ENCODE measurements at places on chromosomes 12 and 14.
A peak's percentile ranks its signal among the peaks of the same experiment; 100 is the strongest.

DNA sequence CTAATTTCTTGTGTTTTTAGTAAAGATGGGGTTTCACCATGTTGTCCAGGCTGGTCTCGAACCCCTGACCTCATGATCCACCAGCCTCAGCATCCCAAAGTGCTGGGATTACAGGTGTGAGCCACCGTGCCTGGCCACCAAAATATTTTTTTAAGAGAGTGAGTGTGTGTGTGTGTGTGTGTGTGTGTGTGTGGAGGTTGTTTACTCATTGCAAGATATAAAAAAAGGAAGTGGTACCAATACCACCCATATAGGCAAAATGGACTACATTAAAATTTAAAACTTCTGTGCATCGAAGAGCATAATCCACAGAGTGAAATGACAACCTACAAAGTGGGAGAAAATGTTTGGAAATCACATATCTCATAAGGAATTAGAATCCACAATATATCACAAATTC is 15.5 kb upstream of the CLEC2A start:
- DNase-seq: no peak

DNA sequence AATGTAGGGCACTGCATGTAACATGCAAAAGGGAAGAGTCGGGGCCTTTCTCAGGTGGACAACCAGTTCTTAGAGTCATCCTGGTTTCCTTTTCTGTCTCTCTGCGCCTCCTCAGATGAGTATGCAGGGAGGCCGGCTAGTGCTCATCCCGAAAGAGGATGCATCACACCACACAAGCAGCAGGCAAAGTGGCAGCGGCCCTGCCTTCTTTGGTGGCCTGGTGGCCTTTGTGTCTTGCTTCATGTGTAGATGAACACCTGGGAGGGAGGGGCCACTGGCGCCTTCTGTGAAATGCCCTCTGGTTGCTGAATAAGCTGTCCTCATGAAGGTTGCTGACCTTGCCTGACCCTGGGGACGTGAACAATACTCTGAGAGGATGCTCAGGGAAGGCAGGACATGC is 18.0 kb downstream of the SLC24A4 start:
- no peak for DNase-seq

- DNase-seq: no peak
Observed at GRCh38 chr12:63922474-63922873, 78.0 kb downstream of the SRGAP1 start.

GRCh38 chr14:78023112-78023511 is 147.1 kb upstream of the NRXN3 start:
- DNase-seq: no peak

- DNase-seq: no peak
Observed at GRCh38 chr14:86782092-86782580, 1210.8 kb downstream of the GALC start.

DNA sequence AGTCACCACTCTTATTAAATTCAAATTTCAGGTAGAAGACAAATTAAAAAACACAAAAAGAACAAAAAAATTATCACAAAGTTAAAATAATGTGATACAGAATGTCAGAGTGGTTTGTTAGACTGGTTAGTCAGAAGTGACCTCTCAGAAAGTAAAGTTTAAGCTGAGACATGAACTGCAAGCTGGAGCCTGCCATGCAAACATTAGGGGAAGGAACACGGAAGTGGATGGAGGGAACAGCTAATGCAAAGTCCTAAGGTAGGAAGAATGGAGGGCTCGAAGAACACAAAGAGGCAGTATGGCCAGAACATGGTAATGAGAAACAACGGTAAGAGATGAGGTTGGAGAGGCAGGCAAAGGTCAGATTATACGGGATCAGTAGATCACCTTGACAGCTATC is 41.7 kb downstream of the WDHD1 start:
- no peak for DNase-seq

- no peak for DNase-seq
Observed at GRCh38 chr12:89325495-89325894, 26.8 kb downstream of the DUSP6 start.

DNA sequence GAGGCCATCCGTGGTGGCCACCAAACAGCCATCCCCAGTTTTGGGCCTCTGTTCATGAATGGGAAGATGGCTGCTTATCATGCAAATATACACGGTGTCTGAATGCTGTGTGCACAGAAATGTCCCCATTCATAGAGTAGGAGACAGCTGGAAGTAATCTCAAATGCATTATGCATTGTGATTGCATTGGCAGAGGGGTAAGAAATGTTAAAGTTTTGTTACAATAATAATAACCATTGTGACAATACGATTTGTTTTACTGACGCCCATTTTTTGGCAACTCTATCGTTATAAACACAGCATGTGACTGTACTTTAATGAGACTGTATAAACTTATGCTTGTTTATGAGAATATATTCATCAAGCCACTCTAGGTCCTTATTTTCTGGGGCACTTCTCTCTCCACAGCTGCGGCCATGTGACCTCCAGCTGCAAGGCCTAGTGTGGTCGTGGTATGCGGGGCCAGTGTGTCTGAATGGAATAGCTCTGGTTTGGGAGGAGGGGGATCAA is 474.3 kb downstream of the VRK1 start:
- no peak for DNase-seq

GRCh38 chr14:93103392-93104080 is 12.2 kb downstream of the ITPK1 start:
- no peak for DNase-seq

- no peak for DNase-seq
Observed at GRCh38 chr12:26389343-26389742, 194.0 kb downstream of the SSPN start.

- no peak for DNase-seq
Observed at GRCh38 chr12:122847921-122848421, 12.7 kb downstream of the HIP1R start.

GRCh38 chr12:72033991-72034390 is 95.3 kb downstream of the TPH2 start:
- DNase-seq: no peak

- no peak for DNase-seq
Observed at GRCh38 chr12:124440841-124441381, 126.5 kb downstream of the NCOR2 start.

DNA sequence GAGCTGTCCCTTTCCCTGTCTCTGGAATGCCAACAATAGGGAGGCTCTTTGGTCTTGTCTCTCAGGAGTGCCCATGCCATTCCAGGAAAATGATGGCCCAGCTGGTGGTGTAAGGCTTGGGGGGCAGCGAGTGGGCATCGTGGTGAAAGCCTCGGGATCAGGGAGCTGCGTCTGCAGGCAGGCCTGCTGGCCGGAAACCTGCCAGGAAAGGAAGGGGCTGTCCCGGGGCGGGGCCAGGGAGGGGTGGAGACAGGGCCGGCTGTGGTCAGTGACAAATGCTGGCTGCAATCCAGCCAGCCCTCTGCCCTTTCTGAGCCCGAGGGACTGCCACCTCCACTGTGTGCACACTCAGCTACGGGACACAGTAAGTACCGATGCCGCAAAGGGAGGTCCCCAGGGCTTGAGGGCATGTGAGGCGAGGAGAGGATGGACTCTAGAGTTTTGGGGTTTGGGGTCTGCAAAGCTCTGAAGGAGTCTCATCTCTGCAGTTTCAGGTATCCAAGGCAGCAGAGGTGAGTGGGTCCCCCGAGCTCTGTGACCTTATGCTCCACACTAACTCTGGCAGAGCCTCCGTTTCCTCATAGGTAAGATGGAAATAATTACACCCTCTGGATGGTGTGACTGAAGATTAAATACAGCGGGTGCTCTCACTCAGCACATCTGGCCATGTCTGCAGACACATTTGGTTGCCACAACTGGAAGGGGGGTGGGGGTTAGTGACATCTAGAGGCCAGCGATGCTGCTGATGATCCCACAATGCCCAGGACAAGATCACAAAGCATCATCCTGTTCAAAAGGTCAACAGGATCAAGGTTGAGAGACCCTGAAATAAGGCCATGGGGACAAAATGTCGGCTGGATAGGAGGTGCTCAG is at the start of gene SERPINA5:
Gene SERPINA5, plus strand, starts transcription at position 300 of the 873 bp plus-strand sequence. CDS start 5,937 bp downstream, outside the sequence.
- DNase-seq: no peak

GRCh38 chr14:55383541-55384140 is 28.0 kb downstream of the ATG14 start:
- no peak for DNase-seq

DNA sequence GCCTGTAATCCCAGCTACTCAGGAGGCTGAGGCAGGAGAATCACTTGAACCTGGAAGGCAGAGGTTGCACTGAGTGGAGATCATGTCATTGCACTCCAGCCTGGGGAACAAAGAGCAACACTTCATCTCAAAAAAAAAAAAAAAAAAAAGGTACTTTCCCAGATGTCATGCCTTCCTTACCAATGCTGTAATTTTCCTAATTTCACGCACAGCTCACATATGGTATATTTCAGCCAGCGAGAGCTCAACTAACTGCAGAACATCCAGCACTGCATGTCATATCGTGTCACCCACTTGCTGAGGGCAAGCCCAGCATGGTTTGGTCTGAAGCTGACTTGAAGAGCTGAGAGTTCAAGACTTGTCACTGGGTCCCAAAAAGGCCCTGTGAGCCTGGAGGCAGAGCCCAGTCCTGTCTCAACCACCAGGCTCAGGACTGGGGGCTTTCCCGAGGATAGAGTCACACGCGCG is 29.0 kb downstream of the NFKBIA start:
- DNase-seq: no peak

DNA sequence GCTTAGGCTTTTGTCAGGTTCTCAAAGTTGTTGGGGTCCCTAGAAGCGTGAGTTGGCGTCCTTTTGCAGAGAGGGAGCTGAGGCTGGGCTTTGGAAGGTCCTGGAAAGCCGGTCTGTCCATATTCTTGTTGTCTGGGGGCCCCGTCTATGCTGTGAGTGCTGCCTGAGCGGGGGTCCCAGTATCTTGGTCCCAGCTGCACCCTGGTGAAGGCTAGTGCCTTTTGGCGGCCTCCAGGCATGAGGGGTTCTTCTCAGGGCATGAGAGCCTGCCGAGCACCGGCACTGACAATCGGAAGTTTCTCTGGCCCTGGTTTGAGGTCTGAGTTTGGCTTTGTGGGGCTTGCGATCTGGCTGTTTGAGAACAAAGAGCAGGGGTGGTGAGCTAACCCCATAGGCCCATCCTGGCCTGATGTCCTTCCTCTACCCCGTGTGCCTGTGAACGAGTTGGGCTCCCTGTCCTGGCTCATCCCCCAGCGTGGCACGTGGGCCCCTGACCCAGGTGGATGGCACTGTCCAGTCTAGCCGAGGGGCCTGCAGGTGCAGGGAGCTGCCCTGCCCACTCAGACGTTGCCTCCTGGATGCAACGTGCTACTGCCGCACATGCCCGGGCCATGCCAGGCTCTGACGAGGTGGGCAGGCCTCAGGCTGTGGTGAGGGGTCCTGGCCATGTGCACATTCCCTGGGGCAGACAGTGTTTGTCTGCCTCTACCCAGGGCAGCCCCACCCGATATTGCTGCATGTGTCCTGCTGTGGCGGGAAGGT is 3.9 kb downstream of the CEP170B start:
- peak; percentile 4 for DNase-seq

GRCh38 chr14:59313144-59313651 is 124.7 kb downstream of the DAAM1 start:
- no peak for DNase-seq

- no peak for DNase-seq
Observed at GRCh38 chr14:102592763-102593060, 263 bp downstream of the RCOR1 start.

- DNase-seq: no peak
Observed at GRCh38 chr12:14810953-14811483, 3.0 kb downstream of the SMCO3 start.

GRCh38 chr12:402029-402389 is 565 bp downstream of the CCDC77 start:
- no peak for DNase-seq

DNA sequence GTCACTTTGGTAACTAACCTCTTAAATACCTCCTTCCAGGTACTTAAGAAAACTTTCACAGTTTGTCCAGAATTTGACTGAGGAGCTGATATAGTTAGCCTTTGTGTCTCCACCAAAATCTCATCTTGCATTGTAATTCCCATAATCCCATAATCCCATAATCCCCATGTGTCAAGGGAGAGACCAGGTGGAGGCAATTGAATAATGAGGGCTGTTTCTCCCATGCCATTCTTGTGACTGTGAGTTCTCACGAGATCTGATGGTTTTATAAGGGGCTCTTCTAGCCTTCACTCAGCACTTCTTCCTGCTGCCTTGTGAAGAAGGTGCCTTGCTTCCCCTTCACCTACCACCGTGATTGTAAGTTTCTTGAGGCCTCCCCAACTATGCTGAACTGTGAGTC is 7.8 kb upstream of the NOVA1 start:
- no peak for DNase-seq

DNA sequence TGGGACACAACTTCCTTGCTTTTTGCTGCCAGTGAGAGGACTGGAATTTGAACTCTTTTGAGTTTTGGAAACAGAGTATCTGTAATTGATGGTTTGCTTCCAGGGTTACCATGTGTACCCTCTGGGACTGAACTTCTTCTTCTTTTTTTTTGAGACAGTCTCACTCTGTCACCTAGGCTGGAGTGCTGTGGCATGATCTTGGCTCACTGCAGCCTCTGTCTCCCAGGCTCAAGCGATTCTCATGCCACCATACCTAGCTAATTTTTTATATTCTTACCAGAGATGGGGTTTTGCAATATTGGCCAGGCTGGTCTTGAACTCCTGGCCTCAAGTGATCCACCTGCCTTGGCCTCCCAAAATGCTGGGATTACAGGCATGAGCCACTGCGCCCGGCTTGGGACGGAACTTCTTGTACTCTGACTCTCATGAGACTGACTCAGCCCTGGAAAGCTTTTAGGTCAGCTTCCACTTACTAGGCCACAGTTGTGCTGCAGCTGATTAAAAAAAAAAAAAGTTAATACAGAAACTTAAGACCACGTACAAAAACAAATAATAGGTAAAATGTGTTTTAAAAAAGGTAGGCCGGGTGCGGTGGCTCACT is 15.8 kb downstream of the SEL1L start:
- no peak for DNase-seq

DNA sequence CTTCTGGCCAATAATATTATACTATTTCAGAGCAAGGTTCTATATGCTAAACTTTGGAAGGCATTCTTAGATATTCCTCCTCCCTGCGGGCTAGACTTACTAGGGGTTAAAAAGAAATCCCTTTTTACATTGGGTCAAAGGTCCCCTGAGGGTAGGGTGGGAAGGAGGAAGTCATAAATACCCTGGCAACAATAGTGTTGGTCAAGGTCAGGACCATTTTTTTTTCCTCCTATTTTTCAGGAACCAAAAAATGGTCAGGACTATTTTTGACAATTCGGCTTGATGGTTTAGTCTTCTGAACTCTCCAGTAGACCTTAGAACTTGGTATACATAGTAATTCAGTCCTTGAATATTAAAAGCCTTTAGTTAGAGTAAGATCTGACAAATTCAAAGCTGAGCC is 4.5 kb upstream of the NANOG start:
- DNase-seq: no peak

DNA sequence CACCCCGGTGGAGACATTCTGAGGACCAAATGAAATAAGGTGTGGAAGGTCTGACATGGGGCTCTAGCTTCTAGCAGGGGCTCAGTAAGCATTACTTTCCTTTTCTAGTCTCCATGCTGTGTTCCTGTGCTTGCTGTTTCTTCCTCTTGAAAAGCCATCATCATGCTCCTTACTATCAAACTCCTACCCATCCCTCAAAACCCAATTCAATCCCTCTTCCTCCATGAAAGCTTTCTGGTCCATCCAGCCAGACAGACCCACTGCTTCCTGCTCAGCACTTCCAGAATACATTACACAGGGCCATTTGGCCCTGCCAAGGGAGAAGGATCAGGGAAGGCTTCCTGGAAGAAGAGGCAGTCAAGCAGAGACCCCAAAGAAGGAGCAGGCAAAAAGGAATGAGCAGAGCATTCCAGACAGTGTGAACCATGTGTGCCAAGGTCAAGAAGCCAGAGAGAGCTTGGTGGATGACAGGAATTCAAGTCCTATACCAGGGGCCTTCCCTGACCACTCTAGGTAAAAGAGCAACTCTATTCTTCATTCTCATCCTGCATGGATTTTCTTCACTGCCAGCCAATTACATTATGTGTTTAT is 59.5 kb downstream of the NUAK1 start:
- no peak for DNase-seq

- DNase-seq: no peak
Observed at GRCh38 chr12:113766879-113767878, 198.9 kb downstream of the RBM19 start.

Data from dorsolateral prefrontal cortex (tissue), 122 donors.